ENCODE measurements at places on chromosomes 1 and 21.

DNA sequence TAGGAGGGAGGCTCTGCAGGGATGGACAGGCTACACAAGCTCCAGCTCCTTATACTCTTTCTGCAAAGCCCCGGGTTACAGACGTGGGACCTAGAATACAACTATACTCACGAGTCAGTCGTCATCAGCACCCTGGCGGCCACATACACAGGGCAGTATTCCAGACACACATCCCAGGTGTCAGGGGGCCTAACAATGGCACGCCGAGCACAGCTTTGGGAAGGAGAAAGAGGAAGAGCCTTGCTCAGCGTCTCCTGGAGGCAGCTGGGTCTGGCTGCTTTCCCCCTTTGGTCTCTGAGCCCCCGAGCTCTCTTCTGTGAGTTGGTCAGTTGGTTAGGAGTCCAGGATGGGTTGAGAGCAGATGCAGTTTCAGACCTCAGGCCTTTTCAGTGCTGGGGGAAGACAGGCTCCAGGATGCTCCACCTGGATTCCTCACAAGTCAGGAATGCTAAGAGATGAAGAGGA lies 4.5 kb upstream of the POU3F1 start:
- DNase-seq = no peak

- peak; percentile 5 for DNase-seq
Observed at GRCh38 chr21:22536509-22536908, 1538.3 kb downstream of the NCAM2 start.

- no peak for DNase-seq
Observed at GRCh38 chr1:6336776-6337622, 56.6 kb downstream of the ACOT7 start.

DNA sequence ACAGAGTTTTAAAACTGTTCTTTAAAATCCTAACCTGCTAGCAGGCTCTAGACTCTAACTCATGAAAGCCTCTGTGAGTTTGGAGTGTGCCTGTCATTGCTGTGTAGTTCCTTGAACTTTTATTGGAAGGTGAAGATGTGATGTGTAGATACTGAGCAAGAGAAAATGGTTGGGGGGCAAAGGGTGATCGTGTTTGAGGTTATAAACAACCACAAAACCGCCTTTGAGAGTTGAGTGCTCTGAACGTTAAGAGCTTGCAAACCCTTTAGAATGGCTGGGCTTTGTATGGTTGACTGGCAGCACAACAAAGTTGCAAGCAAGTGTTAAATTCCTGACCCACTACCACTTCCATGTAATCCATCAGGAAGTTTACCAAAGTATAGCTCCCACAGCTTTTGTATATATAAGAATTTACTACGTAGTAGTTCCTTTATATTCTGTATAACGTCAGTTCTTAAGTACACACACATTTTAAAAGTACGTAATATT lies 19.6 kb downstream of the BACE2 start:
- no peak for DNase-seq

DNA sequence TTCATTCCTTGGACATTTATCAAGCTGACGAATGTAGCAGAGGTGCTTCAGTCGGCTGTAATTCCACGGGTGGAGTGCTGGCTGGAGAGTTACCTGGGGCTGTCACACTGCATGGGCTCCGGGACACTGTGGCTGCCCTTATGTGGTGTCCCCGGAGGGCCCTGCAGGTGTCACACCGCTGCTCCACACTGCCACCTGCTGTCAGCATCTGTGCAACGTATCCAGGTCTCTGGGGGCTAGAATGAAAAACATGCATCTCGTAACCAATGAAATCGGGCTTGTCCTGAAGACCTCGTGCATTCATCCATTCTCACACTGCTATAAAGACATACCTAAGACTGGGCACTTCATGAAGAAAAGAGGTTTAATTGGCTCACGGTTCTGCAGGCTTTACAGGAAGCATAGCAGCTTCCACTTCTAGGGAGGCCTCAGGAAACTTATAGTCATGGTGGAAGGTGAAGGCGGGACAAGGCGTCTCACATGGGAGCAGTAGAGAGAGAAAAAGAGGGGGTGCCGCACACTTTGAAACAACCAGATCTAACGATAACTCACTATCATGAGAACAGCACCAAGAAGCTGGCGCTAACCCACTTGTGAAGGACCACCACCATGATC lies 46.7 kb upstream of the PCBP3 start:
- no peak for DNase-seq

GRCh38 chr1:15678578-15678977 lies 5.5 kb upstream of the PLEKHM2 start:
- peak; percentile 95 for DNase-seq

- DNase-seq = no peak
Observed at GRCh38 chr1:235006132-235006721, 122.4 kb downstream of the TOMM20 start.

- no peak for DNase-seq
Observed at GRCh38 chr1:180486092-180486491, 16.3 kb downstream of the ACBD6 start.

- no peak for DNase-seq
Observed at GRCh38 chr1:230030122-230030821, 36.8 kb upstream of the GALNT2 start.

- DNase-seq = no peak
Observed at GRCh38 chr1:95966866-95967265, 732.9 kb downstream of the RWDD3 start.

DNA sequence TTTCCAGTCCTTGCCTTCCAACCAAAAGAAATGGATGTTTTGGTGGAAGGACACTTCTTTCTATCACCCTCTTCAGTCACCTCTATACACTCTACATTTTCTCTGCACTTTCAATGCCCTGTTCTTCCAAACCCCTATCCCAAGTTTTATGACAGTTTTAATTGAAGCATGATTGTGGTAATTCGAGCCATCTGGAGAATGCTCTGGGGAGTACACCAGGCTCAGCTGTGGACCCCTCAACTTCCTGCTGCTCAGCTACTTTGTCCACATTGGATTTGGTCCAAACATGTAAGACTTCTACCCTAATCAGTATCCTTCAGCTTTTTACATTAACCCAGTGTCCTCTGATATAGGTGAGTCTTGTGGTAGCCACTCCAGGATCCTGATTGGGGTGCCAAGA lies 129.6 kb downstream of the SYT2 start:
- DNase-seq = no peak

- no peak for DNase-seq
Observed at GRCh38 chr1:56866656-56867055, 12.1 kb downstream of the C8A start.

DNA sequence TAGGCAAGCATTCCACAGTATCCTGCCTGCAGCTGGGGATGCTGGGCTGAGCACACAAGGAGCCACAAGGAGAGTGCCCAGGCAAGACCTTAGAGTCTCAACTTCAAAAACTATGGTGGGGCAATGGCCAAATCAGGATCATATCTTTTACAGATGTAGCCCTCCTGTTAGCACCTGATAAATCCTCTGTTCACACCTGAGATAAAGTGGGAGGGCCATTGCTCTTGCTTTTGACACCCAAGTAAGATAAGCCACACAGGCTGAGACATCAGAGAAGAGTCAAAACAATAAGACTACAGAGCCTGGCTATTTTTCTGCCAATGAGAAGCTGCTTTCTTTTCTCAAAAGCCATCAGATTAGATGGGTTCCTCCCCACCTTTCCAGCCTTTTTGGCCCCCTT lies 148.9 kb downstream of the AJAP1 start:
- no peak for DNase-seq

GRCh38 chr21:33037501-33037900 lies 11.8 kb downstream of the OLIG2 start:
- DNase-seq = no peak

- no peak for DNase-seq
Observed at GRCh38 chr1:46011121-46011695, 121.2 kb downstream of the PIK3R3 start.

GRCh38 chr1:50422946-50423669 lies at the start of gene DMRTA2:
Gene DMRTA2 (minus strand): TSS chr1:50423443. CDS start chr1:50421536, 1,907 bp downstream.
- DNase-seq = no peak

DNA sequence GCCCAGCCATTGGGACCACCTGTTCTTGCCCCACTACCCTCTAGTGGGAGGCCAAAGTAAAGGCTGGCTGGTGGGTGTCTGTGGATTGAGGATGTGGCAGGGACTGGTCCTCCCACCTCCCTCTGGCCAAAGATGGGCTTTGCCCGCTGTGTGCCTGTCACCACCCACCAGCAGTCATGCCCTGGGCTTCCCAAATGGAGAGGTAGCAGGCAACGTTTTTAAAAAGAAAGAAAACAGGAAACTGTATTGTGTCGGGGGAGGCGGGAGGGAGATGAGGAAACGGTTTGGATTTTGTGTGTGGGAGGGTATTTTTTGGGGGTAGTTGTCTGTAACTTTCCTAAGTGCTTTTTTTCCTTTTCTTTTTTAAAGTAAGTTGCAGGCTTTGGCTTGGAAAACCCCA lies 30.1 kb downstream of the SZRD1 start:
- DNase-seq = no peak

- no peak for DNase-seq
Observed at GRCh38 chr1:201636097-201636496, 97.2 kb downstream of the NAV1 start.

- peak; percentile 93 for DNase-seq
Observed at GRCh38 chr1:95742591-95743089, 508.6 kb downstream of the RWDD3 start.

GRCh38 chr1:7136166-7136953 lies 351.1 kb downstream of the CAMTA1 start:
- DNase-seq = no peak

- DNase-seq = no peak
Observed at GRCh38 chr1:204509186-204509635, 7.0 kb upstream of the MDM4 start.

DNA sequence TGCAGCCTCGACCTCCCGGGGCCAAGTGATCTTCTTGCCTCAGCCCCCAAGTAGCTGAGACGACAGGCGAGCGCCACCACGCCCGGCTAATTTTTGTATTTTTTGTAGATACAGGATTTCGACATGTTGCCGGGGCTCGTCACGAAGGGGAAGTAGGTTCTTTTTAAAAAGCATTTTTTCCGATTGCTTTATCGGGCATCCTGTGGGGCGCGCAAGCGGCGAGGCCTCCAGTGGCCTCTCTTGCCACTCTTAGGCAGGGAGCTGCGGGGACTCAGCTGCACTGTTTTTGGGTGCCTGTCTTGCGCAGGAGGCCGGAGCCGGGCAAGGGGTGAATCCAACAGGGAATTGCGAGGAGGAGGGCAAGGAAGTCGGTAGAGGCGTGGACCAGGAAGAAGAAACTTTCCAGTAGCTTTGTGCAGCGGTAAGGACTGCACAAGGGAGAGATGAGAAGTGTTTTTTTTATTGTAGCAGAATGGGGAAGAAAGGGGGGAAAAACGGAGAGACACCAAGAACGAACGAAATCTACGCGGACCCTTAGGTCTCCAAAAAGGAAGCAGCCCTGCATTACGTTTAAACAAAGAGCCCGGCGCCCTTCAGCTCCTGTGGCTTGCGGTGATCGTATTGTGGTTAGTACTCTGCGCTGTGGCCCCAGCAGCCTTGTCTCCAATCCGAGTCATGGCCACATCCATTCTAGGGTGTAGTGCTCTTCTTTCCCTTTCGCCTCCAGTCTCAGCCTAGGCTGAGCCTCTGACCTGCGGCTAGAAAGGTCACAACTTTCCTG lies 164.8 kb downstream of the PPIAL4G start:
- DNase-seq = no peak

GRCh38 chr1:204917802-204918201 lies 47.1 kb downstream of the NFASC start:
- DNase-seq = no peak

DNA sequence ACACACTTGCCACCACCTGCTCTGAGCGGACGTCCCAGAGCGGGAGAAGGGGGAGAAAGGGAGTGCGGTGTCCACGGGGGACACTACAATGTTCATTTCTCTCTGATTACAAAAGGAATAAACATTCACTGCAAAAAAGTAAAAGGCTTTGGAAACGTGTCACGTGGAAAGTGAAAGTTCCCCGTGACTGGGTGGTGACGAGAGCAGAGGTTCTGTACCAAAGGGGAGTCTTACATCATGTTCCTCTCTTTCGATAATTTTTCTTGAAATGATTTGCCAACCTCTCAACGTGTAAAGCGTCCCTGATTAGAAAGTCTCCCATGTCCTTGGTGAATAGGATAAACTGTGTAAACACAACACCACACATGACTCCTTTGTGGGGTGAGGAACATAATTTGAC lies 22.0 kb upstream of the PRDM15 start:
- DNase-seq = no peak

GRCh38 chr1:167620002-167620401 lies 10.0 kb upstream of the RCSD1 start:
- no peak for DNase-seq

Data from epithelial cell of prostate (primary cell).